Forelimb muscle (tissue), 1 donor: ENCODE measurements at places on chromosomes 5 and 9. TPM values are rescaled to one million over a fixed set of nuclear protein-coding genes. Genes with fewer than 3 reads are reported as not detected.

The SLC6A3 gene
- polyA plus RNA-seq: not detected

The CFAP77 gene
- polyA plus RNA-seq: not detected

The SPAG8 gene
- 2.3 TPM for polyA plus RNA-seq

The INSL6 gene
- polyA plus RNA-seq: 0.63 TPM

The RALGPS1 gene
- 7.9 TPM for polyA plus RNA-seq

The GRIA1 gene
- polyA plus RNA-seq: 1.0 TPM

The PTGES gene
- 9.5 TPM for polyA plus RNA-seq

The OR1L1 gene
- not detected for polyA plus RNA-seq

The FBXO4 gene
- polyA plus RNA-seq: 12.9 TPM

The OR5C1 gene
- polyA plus RNA-seq: not detected

The CLIC3 gene
- polyA plus RNA-seq: 0.42 TPM

The STC2 gene
- 5.7 TPM for polyA plus RNA-seq

The MLANA gene
- polyA plus RNA-seq: 0.80 TPM

The PAIP2 gene
- polyA plus RNA-seq: 104 TPM

The SPATA31C1 gene
- polyA plus RNA-seq: 0.08 TPM

The FAXDC2 gene
- 14.0 TPM for polyA plus RNA-seq

The TTC16 gene
- 0.03 TPM for polyA plus RNA-seq

The IFNK gene
- not detected for polyA plus RNA-seq

The SPOCK1 gene
- polyA plus RNA-seq: 3.4 TPM

The GFRA3 gene
- 2.8 TPM for polyA plus RNA-seq

The GMCL2 gene
- not detected for polyA plus RNA-seq
